Activated CD8-positive, alpha-beta memory T cell treated with anti-CD3 and anti-CD28 coated beads for 1 hour (primary cell): ENCODE measurements at places on chromosomes 5 and 9.

- no peak for DNase-seq
Measured at GRCh38 chr5:94969174-94969573, 315.7 kb downstream of the MCTP1 start.

- DNase-seq = no peak
Measured at GRCh38 chr5:151718153-151718552, 31.4 kb upstream of the SPARC start.

GRCh38 chr9:75238311-75238976 is 150.1 kb downstream of the OSTF1 start:
- no peak for DNase-seq

GRCh38 chr5:172540099-172540870 is 86.0 kb upstream of the SH3PXD2B start:
- no peak for DNase-seq

DNA sequence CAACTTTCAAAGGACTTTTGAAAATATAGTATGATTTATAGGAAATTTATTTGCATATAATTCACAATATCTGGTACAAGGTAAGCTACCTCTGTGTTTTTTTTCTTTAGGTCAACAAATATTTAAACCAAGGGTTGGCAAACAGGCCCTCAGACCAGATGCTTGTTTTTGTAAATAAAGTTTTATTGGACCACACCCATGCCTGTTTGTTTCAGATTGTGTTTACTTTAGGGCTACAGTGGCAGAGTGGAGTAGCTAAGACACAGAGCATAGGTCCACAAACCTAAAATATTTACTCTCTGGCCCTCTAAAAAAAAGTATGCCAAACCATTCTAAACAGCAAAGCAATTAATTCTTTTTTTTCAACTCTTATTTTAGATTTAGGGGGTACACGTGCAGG is 119.7 kb upstream of the CCDC152 start:
- DNase-seq = no peak

GRCh38 chr9:13181652-13182051 is 97.8 kb downstream of the MPDZ start:
- DNase-seq = no peak

GRCh38 chr9:73029346-73029745 is 76.5 kb upstream of the ALDH1A1 start:
- DNase-seq = no peak

- no peak for DNase-seq
Measured at GRCh38 chr9:126833710-126834345, 26.6 kb upstream of the ZBTB34 start.

- DNase-seq = no peak
Measured at GRCh38 chr5:159951834-159952233, 35.6 kb downstream of the ADRA1B start.

DNA sequence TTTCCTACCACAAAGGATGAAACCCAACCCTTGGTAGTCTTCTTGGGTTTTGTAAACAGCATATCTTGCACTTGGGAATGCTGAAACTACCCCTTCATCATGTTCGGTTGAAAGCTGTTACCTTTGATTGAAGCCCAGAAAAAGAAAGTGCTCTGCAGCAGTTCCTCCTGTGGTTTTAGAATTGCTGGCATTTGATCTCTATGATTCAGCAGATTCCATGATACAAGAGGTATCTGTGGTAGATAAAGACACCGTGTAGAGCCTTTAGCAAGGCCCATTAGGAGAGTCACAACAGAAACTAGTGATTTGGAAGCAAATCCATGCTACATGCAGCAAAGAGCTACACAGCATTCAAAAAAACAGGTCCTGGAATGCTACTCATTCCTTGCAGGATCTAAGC is 557.0 kb downstream of the TLE1 start:
- DNase-seq = no peak

DNA sequence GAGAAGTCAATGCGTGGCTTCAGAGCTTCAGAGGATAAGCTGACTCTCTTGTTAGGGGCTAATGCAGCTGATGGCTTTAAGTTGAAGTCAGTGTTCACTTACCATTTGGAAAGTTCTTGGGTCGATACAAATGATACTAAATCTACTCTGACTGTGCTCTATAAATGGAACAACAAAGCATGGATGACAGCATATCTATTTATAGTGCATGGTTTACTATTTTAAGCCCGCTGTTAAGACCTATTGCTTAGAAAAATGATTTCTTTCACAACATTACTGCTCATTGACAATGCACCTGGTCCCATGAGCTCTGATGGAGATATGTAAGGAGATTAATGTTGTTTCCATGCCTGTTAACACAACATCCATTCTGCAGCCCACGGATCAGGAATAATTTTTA is 435.7 kb downstream of the MAT2B start:
- DNase-seq = no peak

- no peak for DNase-seq
Measured at GRCh38 chr5:30894811-30895210, 298.7 kb upstream of the CDH6 start.

- DNase-seq = no peak
Measured at GRCh38 chr5:91176288-91177016, 206.7 kb downstream of the ARRDC3 start.

- DNase-seq = no peak
Measured at GRCh38 chr5:82560969-82561368, 282.8 kb upstream of the RPS23 start.

GRCh38 chr5:149610589-149611255 is 29.4 kb downstream of the ARHGEF37 start:
- DNase-seq = no peak

DNA sequence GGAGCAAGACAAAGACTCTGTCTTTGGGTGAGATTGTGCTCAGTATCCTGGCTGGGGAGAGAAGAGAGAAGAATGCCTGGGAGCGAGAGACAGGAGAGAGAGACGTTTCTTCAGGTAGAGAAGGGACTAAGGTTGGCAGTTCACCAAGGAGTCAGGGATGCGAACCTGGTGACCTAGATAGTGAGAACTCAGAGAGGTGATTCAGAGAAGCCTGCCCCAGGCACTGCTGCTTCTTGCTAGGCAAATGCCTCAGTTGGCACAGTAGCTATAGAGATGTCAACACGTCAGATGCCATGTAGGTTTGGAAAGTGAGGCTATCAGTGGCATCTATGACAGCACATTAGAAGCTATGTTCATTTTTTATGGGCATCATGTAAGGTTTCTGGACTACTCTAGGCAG is 231.6 kb upstream of the VLDLR start:
- no peak for DNase-seq

- no peak for DNase-seq
Measured at GRCh38 chr9:91033270-91033669, 231.7 kb downstream of the SYK start.

- DNase-seq = no peak
Measured at GRCh38 chr5:175470781-175471180, 7.6 kb upstream of the SFXN1 start.

DNA sequence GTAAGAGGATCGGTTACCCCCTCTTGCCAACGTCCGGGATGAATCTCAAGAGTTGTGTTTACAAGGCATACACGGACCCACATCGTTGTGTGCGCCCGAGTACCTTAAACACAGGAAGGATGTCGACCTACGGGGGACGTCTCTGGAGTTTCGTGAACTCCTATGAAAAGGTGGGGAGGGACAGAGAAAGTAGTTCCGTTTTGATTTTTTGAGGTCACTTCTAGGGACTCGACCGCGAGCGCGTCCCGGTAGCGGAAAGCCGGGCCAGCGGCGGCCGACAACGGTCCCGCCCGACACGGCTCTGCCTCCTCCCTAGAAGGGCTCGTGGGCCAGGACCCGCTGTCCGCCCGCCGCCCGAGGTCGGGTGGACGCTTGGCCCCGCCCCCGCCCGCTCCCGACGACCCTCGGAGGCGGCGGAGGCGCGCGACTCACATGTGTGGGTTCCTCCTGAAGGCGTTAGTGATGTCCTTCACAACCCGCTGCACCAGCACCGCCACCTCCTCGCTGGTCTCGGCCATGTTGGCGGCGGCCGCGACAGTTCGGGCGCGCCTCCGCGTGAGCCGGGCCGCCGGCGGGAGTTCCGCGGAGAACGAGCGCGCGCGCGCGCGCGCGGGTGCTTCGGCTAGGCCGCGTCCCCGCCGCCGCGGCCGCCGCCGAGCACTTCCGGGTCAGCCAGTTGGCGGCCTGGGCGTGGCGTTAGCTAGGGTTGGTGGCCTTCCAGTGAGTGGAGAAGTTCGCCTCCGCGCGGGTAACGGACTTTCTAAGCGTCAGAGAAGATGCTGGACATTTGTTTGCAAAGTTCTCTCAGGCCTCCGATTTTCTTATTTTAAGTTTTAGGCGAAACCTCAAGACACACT is at the start of gene PTAR1:
TSS of gene PTAR1 (minus strand) at position 591 of the 857 bp plus-strand sequence. CDS start at position 518, 73 bp downstream.
- DNase-seq = peak; percentile 88

DNA sequence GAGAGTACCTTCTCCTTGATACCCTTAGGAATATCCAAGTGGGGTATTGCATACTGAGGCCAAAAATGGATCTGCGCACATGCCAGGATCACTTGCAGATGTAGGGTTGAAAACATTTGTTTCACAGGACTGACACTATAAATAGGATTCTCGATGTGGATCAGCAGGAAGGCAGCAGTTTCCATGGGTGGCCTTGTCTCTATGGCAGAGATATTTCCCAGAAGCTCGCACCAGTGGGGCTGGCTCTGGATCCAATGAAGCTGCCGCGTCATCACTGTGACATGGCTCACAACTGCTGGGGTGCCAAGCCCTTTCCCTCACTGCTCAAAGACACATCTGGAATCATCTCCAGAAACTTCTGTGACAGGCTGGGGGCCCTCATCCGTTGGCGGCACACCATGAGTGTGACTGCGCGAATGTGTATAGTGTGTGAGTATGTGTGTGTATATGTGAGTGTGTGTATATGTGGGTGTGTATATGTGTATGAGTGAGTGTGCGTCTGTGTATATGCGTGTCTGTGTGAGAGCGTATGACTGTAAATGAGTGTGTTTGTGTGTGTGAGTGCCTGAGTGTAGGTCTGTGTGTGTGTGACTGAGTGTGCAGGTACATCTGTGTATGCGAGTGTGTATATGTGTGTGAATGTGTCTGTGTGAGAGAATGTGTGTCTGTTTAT is 182.5 kb downstream of the GAS1 start:
- no peak for DNase-seq

DNA sequence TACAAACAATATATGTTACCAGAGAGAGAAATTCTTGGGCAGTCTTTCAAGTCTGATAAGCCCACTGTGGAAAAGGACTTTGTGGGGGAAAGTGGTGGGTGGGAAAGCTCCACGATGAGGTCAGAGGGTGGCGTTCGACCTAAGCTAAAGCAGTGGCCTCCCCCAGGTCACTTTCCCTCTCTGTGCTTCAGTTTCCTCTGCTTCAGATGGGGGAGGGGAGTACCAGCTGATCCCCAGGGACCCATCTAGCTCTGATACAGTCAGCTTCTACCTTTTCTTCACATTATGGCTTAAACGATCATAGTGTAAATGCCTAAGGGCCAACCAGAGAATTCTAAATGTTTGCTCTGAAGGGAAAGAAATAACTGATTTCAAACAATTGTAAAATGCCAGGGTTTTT is 36.6 kb upstream of the ARSB start:
- DNase-seq = no peak

DNA sequence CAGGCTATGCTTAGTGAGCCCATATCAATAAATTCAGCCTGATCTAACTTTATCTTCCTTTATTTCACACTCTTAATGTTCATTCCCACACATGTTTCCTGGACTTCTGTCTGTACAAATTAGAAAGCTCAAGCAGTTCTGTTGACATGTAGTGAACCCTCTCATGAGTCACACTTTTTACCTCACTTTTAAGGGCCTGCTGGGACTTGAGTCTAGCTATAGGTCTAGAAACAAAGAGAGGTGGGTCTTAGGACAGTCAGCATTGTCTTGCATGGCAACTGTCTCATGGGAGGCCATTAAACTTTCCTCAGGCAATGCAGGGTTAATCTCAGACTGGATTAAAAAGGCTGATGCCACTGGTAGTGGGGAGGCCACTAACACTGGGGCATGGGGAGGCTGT is 8.6 kb upstream of the CCNH start:
- DNase-seq = no peak

DNA sequence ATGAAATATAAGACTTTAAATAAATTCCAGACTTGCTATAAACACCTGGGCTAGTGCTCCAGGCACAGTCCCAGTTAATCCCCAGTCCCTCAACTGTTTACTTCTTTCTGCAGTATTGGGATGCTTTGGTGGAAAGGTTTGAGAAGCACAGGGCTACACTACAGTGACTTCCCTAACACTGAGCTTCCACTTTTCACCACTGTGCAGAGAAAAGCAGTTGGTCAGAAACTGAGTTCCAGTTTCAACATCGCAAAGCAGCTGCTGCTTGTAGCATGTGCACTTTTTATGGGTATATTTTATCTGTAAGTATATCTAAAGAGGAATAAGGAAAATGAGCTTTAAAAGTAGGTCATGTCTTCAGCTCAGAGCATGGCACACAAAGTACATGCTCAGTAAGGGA is 339.7 kb downstream of the NTRK2 start:
- DNase-seq = no peak

DNA sequence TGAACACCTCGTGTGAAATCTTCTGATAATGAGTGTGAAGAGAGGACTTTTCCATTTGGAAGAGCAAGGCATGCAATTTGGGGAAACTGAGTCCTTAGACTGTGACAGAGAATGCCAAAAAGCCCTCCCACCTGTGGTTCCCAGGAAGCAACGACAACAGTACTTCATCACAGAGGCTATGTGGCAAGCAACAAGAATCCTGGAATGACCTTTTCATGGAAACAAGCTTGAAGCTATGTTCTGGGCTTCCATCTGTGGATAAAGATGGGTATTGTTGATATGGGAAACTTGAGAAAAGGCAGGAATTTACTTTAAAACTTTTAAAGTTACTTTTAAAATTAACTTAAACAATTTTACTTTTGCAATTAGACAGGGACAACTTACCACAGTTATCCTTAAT is 131.2 kb upstream of the ANKH start:
- DNase-seq = no peak

- DNase-seq = no peak
Measured at GRCh38 chr5:128927644-128928043, 37.6 kb upstream of the SLC27A6 start.

DNA sequence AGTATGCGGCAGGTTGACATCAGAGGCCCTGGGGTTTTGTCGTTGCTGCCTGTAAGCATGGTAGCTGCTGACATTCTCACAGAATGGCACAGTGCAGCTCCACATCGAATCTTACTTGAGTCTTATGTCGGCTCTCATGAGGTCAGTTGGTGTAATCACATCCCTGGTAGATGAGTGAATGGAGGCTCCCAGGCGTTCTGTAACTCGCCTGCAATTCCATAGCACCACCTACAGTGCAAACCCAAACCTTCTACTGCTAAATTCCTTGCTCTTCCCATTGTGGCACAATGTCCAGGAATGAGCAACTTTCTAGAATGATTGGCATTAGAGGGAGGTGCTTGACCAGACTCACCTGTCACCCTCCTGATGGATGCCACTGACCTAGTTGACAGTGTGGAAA is 578.4 kb downstream of the CCDC171 start:
- no peak for DNase-seq

- no peak for DNase-seq
Measured at GRCh38 chr5:134189031-134189430, 12.3 kb upstream of the SKP1 start.

DNA sequence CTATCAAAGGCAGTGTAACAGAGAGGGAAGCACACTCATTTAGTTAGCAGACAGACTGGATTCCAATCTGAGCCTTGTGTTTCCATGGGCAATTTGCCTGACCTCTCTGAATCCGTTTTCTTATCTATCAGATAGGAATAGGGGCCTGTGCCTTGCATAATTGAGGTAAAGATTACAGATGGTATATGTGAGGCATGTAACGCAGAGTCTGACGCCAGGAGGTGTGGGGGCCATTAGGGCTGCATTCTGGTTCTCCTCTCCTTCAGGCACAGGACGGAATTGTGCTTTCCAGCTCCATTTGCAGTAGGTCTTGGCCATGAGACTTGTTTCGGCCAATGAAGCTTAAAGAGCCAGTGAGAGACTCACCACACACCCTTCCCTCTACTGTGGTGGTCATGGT is 97.6 kb downstream of the FRMD3 start:
- DNase-seq = no peak

GRCh38 chr5:177992466-177992865 is 3.6 kb downstream of the PROP1 start:
- no peak for DNase-seq
